ENCODE measurements at places on chromosomes 13 and 19.

- DNase-seq = no peak
Observed at GRCh38 chr13:99617474-99618255, 116.4 kb downstream of the TM9SF2 start.

DNA sequence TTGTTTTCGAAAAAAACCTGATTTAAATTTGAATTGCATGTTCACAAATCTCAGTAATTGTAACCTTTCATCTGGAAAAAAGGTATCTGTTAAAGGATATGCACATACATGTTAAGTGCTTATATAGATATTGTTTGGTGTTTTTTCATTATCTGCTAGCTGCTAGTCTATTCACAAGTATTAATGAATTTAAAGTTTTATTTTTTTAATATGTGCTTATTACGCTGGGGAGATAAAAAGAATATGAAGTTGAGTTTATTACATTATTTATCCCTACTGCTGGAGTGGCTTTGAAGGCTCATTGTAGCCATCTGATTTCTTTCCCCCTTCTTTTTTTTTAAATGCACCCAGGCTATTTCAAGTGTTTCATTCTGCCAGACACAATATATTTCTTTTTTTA is 3.9 kb upstream of the MAB21L1 start:
- no peak for DNase-seq

DNA sequence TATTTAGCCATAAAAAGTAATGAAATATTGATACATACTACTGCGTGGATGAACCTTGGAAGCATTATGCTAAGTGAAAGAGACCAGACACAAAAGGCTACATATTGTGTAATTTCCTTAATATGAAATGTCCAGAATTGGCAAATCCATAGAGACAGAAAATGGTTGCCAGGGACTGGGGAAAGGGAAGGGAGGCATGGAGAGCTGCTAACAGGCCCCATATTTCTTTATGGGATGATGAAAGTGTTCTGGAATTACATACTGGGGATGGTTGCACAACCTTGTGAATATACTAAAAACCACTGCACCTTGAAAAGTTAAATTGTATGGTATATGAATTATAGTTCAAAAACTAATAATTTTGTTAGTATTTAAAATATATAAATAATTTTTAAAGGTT is 3.6 kb downstream of the IFT88 start:
- DNase-seq = no peak

GRCh38 chr13:39463611-39464010 is 139.4 kb downstream of the LHFPL6 start:
- DNase-seq = no peak

GRCh38 chr13:112183532-112184090 is 116.7 kb downstream of the SOX1 start:
- DNase-seq = no peak
